ENCODE measurements at places on chromosomes 7 and 10.
A peak's percentile ranks its signal among the peaks of the same experiment; 100 is the strongest.

GRCh38 chr7:772005-772294 is 44.9 kb upstream of the PRKAR1B start:
- DNase-seq = no peak

DNA sequence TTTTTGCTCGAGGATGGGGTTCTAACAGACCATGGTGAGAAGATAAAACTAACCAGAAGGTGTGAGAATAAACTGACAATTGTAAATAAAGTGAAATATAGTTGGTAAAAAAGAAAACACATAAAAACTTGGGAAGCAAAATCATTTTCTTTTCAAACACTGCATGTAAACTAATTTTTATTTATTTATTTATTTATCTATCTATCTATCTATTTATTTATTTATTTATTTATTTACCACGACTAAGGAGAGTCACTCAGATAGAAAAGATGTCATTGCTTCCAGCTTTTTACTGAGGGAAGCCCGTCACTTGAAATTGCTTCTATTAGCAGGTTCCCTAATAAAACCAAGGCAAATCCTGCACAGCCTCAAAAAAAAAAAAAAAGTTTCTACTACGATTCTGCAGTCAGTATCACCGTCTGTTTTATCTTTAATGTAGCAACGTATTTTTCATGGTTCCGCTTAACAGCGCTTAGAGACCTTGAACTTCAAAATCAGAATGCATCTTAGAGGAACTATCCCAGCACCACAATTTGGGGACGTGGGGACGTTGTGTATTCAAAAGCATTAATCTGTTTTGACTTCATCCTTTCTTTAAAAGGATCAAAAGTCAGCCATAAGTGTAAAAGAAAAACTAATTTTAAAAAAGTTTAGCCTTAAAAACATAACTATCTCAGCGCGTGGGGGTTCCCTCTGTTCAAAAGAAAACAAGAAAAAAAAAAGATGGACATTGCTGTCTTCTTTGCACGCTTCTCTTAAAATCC is 33.3 kb upstream of the EBLN1 start:
- DNase-seq = no peak

DNA sequence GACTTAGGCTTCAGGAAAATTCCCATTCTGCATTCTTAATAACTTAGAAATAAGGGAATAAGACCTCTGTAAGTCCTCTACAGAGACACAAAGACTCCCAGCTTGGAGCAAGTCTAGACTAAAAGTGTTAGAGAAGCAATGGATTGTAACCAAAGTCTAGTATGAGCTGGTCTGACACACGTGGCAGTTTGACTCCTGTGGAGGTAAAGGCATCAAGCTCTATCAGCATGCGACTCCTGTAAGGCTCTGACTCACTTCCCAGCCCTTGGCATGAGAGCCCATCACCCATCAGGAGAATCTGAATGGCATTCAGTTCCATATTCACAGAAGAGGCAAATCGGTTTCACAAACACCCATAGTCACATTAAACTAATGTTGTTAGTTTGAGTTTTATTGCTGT is 4.4 kb upstream of the VSTM4 start:
- no peak for DNase-seq

GRCh38 chr10:44888886-44889285 is 22.3 kb upstream of the TMEM72 start:
- no peak for DNase-seq

DNA sequence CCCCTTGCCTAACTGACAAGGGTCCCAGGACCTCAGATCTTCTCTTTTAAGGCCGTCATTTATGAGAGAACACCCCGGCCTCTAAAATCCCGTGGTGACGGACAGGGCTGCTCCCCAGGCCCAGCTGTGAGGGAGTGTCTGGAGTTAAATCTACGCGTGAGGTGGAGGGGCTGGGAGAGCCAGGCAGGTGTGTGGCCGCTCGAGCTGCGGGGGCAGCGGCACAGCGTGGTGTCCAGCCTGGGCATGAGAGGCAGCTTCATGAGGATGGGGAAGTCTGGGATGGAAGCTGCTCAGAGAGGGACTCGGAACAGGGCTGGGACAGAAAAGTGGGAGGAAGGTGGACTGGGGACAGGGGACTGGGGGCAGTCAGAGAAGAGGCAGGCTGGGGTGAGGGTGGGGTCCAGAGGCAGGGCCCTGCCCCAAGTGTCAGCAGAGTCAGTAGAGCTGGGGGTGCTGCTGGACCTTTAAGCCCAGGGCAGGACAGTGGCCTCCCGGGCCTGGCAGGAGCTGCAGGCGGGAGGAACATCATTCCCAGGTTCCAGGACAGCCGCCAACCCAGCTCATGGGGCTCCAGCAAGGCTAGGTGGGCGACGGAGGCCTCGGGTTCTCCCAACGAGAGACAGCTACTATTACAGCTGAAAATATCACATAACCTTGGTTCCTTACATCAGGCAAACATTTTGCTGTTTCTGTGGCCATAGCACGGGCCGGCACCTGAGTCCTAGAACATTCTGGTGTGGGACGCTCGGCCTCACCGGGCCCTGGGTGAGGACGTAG is 55.2 kb downstream of the JAKMIP3 start:
- no peak for DNase-seq

GRCh38 chr7:41882745-41883420 is 180.0 kb upstream of the INHBA start:
- DNase-seq = peak; percentile 41

- DNase-seq = no peak
These were observed 49.4 kb downstream of the PYROXD2 start for GRCh38 chr10:98365406-98366061.

DNA sequence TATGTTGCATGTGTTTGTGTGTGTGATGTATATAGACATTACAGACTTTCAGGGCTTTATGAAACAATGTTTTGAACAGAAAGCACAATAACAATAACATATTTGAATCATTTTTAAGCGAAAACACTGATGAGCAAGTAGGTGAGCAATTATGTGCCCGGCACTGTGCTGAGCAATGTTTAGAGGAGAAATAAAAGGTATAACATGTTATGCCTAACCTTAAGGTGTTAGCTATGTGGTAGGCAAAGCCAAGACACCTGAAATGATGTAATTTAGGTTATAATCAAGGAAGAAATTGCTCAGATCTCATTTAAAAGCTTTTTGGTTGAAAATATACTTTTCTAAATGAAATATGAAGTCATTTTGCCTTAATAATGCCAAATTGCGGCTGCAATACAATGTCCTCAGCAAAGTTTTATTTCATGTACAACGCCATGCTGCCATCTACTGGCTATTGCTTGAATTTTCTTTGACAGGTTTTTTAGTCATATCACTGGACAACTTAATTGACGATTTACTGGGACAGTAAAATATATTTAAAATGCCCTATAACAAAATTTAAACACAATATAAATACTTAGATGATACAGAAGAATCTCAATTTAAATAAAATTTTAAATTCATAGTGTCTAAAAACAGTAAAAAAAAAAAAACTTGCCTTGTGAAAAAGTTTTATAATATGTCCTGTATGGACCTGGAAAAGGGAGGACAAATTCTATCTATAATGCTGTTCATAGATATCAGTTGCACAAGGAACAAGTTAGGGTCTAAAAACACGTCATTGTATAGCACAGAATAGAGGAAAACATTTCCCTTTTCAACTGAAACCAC is 131.1 kb upstream of the CDK1 start:
- DNase-seq = no peak

- no peak for DNase-seq
These were observed 24.1 kb downstream of the MINDY4 start for GRCh38 chr7:30795161-30795948.

DNA sequence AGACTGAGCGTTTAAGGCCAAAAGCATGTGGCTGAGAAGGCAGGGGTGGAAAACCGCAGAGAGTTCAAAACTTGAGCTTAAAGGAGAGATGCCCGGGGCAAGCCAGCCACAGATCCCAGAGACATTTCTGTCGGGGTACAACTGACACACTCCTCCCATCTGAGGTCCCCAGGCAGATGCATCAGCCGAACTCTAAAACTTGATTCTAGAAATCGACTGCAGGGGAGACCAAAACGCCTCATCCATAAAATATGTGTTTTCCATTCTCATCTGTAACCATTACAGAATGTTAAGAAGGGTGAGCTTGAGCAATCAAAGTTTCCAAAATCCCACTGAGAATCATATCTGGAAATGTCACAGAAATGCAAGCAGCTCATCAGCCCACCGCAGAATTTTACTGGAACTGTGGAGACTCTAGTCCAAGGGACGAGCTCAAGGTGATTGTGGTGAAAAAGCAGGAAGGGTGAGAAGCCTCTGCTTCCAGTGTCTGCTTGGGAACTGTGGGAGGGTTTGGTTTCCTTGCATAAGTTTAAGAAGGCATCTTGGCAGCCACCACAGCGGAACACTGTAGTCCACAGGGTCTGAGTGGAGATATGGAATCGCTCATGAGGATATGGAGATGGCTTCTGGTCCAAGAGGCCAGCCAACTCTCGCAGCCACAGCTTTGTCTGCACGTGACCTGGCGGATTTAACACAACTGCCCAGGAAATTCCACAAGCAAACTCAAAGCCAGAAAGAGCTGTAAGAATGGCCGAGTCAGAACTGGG is 249.2 kb downstream of the SFMBT2 start:
- DNase-seq = no peak

DNA sequence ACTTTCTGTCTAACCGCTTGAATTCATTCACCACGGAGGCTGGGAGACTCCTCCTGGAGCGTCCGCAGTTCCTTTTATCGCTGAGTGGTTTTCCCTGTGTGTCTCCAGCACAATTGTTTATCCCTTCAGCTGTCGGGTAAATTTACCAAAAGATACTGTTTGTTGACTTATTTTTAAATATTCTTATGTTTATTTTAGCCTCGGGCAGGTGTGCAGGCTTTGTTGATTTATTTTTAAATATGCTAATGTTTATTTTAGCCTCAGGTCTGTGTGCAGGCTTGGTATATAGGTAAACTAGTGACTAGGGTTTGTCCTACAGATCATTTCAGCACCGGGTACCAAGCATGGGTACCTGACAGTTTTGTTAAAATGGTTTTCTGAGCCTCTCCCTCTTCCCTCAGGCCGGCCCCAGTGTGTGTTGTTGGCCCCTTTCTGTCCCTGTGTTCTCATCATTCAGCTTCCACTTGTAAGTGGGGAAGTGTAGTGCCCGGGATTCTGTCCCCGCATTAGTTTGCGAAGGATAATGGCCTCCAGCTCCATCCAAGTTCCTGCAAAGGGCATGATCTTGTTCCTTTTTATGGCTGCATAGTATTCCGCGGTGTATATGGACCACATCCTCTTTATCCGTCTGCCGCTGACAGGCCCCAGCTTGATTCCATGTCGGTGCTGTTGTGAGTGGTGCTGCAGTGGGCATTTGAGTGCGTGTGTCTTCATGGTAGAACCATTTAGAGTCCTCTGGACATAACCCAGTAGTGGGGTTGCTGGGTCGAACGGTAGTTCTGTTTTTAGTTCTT is 5.3 kb downstream of the GET4 start:
- no peak for DNase-seq

DNA sequence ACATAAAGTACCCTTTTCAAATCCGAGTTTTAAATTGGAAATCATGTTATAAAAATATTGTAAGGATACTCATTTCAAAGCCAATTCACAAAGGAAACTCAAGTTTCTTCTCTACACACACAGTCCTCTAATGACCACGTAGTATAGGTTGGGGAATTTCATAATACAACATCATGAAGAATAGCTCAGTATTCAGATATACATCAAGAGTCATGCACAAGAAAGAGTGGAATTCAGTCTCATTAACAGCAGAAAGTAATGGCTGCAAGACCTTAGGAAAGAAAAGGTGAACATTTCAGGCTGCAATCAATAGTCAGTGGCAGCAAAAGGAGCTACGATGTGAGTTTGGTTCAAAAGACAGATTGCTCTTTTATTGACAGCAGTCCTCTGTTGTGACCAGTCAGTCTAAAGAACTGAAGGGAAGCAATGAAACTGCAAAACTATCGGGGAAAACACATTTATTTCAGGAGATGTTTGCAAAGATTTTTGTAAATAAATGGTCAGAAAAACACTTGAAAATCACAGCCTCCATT is 317.2 kb downstream of the IPMK start:
- no peak for DNase-seq

GRCh38 chr10:13972609-13973008 is 358.1 kb downstream of the FRMD4A start:
- no peak for DNase-seq

GRCh38 chr10:14772399-14772798 is 2.3 kb downstream of the FAM107B start:
- no peak for DNase-seq

DNA sequence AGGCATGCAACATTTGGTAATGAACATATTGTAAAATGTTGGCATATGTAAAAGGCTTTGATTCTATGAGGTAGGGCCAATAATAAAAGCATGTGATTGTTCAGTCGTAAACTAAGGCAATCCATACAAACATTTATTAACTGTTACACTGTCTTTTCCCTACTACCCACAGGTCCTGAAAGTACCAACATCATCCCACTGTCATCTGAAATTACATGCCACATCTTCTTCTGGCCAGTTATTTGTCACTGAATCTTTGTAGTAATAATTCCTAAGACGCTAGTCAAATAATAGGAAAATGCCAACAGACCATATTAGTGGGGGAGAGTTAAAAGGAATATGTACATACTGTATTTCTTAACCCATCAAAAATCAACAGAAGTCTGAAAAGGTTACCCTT is 27.2 kb downstream of the DNAJC1 start:
- DNase-seq = no peak

- DNase-seq = no peak
These were observed at the start of gene C10orf90 for GRCh38 chr10:126670056-126670894. Gene C10orf90 (minus strand): TSS chr10:126670693. CDS start chr10:126670480, 213 bp downstream.

- no peak for DNase-seq
These were observed 92.6 kb downstream of the DIP2C start for GRCh38 chr10:596725-597345.

- DNase-seq = no peak
These were observed 9.9 kb downstream of the LRRC4 start for GRCh38 chr7:128021366-128021765.

DNA sequence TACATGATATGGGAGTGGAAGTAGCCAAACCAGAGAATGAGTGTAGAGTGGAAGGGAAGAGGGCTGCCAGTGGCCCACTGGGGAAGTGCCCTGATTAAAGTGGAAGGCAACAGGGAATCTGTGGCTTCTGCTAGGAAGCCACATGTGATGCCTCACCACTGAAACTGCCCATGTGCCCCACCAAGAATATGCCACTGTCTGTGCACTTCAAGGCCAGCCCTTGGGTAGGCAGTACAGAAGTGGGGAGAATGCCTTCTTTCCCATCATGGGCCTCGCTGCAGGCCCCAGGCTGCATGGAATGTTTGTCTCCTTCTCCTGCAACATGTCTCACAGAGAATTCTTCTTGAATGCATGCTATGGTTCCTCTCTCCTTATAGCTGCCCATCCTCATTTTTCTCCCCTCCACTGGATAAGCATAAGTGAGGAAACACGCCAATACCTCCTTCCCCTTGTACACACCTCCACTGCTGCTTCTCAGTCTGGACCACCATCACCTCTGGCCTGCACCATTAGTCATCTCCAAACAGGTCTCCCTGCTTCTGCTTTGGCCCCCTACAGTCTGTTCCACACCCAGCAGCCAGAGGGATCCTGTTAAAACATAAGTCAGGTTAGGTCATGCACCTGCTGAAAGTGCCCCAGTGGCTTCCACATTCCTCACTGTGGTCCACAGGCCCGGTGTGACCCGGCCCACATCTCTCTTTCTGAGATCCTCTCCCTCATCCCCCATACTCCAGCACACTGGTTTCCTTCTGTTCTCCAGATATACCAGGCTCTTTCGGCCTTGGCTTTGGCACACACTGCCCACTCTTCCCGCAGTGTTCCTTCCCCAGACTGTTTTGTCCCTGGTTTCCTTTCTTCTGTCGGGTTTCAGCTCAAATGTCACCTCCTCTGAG is 37.1 kb downstream of the SNX10 start:
- no peak for DNase-seq

GRCh38 chr7:107643407-107643806 is 17.2 kb upstream of the SLC26A4 start:
- DNase-seq = no peak

Measured in activated T-cell treated with anti-CD3 and anti-CD28 coated beads, Interleukin-2, amount 50 U/mL, for 48 hours (primary cell).